Mesothelial cell of epicardium (in vitro differentiated cells): ENCODE measurements at places on chromosomes 11 and 22. TPM values are rescaled to one million over a fixed set of nuclear protein-coding genes. Genes with fewer than 3 reads are reported as not detected.

The UPK2 gene
- total RNA-seq = 2.2 to 3.0 TPM (median 2.7 TPM) in 3 replicates

DNA sequence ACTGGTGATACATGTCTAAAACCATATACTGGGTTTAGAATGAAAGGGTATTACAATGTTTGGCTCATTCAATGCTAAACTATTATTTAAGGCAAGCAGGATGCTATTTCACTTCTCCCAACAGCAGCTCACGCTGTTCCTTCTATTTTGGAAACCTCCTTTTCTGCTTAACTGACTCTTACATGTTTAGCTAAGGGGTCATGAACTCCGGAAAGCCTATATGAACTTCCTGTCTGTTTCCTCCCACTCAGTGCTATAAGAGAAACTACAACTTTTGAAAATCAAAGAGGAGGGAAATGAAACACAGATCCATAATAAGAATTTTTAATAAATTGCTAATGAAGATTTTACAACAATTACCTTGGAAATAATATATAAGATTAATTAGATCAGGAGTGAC, 30.9 kb downstream of the SLC36A4 start:
- H3K36me3 ChIP-seq = peaks cover 15% of the 10 kb centered on the region
- DNase-seq = no peak
- H3K27me3 ChIP-seq = no peaks in the 10 kb centered on the region
- H3K4me1 ChIP-seq = peaks cover 6% of the 10 kb centered on the region

GRCh38 chr11:69605737-69606526, 35.0 kb upstream of the CCND1 start:
- H3K27ac ChIP-seq = no peak overlapping the region
- no peaks in the 10 kb centered on the region for H3K27me3 ChIP-seq
- H3K36me3 ChIP-seq = no peaks in the 10 kb centered on the region
- DNase-seq = no peak
- no peak overlapping the region for H3K4me3 ChIP-seq
- peaks cover 15% of the 10 kb centered on the region for H3K4me1 ChIP-seq

The RAG1 gene
- 1.4 to 2.9 TPM (median 1.9 TPM) in 3 replicates for total RNA-seq

The DEFB131B gene
- total RNA-seq = not detected in 3 replicates

DNA sequence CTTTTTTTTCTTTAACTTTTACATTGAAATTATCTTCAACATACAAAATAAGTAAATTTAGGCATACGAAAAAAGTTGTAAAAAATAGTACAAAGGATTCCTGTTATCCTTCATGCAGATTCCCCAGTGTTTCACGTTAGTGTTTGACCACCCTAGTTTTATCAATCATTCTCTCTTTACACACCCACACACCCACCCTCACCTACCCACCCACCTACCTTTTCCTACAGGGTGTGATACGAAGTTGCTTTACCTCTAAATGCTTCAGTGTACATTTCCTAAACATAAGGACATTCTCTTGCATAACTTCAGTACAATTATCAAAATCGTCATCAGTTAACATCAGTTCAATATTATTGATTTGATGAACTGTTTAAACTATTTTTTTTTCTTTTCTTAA, 37.0 kb downstream of the HIPK3 start:
- no peak overlapping the region for H3K27ac ChIP-seq
- no peaks in the 10 kb centered on the region for H3K27me3 ChIP-seq
- H3K4me3 ChIP-seq = no peak overlapping the region
- no peak for DNase-seq

DNA sequence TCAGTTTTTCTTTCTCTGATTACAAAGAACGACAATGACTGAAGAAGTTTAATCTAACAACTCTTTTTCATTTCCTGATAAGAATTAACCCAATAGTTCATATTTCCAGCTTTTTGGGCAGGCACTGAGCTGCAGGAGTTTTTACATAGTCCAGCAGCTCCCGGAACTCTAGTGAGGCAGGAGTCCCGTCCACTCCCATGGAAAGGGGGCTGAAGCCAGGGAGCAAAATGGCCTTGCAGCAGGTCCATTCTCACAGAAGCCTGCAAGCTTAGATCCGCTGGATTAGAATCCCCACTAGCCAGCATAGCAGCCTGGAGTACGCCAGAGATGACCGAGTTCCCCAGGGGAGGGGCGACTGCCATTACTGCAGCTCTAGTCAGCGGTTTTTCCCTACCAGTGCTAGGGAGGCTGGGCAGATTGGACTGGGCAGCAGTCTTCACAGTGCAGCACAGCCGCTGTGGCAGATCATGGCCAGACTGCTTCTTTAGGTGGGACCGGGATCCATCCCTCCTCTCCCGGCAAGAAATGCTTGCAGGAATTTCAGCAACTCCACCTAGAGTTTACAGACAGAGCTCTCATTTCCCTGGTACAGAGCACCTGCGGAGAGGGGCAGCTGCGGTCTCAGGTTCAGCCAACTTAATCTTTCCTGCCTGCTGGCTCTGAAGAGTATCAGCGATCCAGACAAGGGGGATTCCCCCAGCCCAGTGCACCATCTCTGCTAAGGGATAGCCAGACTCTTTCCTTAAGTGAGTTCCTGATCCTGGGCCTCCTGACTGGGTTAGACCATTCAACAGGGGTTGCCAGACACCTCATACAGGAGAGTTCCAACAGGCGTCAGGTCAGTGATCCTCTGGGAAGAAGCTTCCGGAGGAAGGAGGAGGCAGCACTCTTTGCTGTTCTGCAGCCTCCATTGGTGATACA, 742 bp upstream of the CASP4 start:
- DNase-seq = no peak
- H3K4me1 ChIP-seq = peaks cover 31% of the 10 kb centered on the region
- peak overlapping the region; percentile 91 for H3K27ac ChIP-seq

- no peak for DNase-seq
- H3K4me1 ChIP-seq = peaks cover 2% of the 10 kb centered on the region
- H3K36me3 ChIP-seq = peaks cover 36% of the 10 kb centered on the region
- no peaks in the 10 kb centered on the region for H3K27me3 ChIP-seq
- H3K27ac ChIP-seq = no peak overlapping the region
Measured at GRCh38 chr11:9138133-9138453, 46.7 kb upstream of the SCUBE2 start.

GRCh38 chr22:36415415-36416168, 27.8 kb upstream of the MYH9 start:
- no peaks in the 10 kb centered on the region for H3K27me3 ChIP-seq
- peaks cover 9% of the 10 kb centered on the region for H3K4me1 ChIP-seq
- no peak overlapping the region for H3K27ac ChIP-seq
- H3K36me3 ChIP-seq = no peaks in the 10 kb centered on the region
- no peak for DNase-seq
